ENCODE measurements at places on chromosomes 16 and 17. TPM values are rescaled to one million over a fixed set of nuclear protein-coding genes. Genes with fewer than 3 reads are reported as not detected.

DNA sequence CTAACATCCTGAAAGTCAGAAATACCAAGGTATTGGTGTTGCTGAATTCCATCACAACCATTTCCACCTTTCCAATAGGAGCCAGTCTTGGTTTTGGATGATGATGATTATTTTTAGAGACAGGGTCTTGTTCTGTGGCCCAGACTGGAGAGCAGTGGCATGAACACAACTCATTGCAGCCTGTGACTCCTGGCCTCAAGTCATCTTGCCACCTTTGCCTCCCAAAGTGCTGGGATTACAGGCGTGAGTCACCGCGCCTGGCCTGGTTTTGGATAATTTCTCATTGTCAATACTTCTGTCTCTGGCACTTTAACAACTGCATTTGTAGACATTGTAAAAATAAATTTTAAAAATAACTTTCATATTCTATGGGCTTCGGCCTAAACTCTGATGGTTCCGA, 22.6 kb downstream of the STAT5B start:
- no peak for DNase-seq
- no peak overlapping the region for H3K27ac ChIP-seq
- no peak overlapping the region for H3K4me3 ChIP-seq
- H3K27me3 ChIP-seq = no peaks in the 10 kb centered on the region
- H3K36me3 ChIP-seq = no peaks in the 10 kb centered on the region

GRCh38 chr16:73530529-73530928, 482.6 kb upstream of the ZFHX3 start:
- no peak overlapping the region for H3K4me3 ChIP-seq
- H3K36me3 ChIP-seq = no peaks in the 10 kb centered on the region
- no peaks in the 10 kb centered on the region for H3K27me3 ChIP-seq
- no peak for DNase-seq
- H3K27ac ChIP-seq = no peak overlapping the region

DNA sequence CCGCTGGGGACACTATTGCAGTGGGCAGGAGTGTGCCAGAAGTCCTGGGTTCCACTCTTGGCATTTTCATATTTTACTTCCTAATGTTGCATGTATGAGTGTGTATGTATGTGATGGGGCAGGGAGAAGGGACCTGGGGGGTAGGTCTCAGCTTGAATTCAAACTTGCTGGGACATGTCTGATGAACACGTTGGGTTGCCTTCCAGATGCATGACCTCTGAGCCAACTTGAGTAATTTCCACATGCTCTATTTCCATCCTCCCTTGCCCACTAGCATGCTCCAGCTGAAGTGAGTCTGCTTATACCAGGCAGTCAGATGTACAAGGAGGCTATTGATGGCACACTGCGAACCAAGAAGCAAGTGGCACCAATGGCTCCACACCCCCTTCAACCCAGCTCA, 32.9 kb upstream of the SRSF1 start:
- peaks cover 3% of the 10 kb centered on the region for H3K4me1 ChIP-seq
- DNase-seq = no peak
- no peak overlapping the region for H3K27ac ChIP-seq

GRCh38 chr16:15919331-15919730, 30.1 kb upstream of the ABCC1 start:
- no peak overlapping the region for H3K27ac ChIP-seq
- no peaks in the 10 kb centered on the region for H3K4me1 ChIP-seq
- H3K27me3 ChIP-seq = no peaks in the 10 kb centered on the region

DNA sequence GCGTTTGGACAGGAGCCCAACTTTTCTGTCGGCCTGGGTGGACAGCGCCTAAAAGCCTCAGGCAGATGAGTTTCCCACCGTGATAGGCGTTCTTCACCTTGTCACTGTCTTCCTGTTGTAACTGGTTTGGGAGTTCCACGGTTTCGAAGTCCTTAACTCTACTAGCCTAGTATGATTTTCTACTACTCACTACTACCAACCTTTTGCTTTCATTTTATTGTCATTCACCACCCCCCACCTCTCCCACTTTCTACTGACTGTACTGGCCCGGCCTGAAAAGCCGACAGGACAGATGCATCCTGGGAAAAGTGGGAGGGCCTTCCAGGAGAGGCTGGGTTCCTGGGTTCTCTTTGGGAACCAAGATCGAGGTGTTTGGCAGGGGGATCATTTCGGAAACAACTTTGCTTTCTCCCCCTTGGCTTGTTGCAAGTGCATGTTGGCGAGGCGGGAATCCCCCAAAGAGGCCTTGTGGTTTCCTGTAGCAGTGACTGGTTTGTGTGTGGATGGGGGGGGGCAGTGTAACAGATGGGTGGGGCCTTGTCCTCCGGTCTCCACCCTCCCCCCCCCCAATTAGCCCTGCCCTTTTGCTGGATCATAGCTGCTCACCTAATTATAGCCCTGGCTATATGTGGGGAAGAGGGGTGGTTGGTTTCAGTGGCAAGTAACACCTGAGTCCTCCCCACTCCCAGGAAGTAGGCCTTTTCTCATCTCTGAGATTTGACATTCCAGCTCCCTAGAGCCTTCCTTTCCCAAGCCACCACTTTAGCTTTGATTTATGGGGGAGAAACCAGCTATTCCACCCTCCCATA, 1.4 kb downstream of the EIF5A start:
- H3K4me1 ChIP-seq = peaks cover 17% of the 10 kb centered on the region
- H3K27me3 ChIP-seq = no peaks in the 10 kb centered on the region
- H3K36me3 ChIP-seq = peaks cover 8% of the 10 kb centered on the region
- H3K4me3 ChIP-seq = peak overlapping the region; percentile 84
- H3K27ac ChIP-seq = peak overlapping the region; percentile 95
- peak; percentile 85 for DNase-seq

DNA sequence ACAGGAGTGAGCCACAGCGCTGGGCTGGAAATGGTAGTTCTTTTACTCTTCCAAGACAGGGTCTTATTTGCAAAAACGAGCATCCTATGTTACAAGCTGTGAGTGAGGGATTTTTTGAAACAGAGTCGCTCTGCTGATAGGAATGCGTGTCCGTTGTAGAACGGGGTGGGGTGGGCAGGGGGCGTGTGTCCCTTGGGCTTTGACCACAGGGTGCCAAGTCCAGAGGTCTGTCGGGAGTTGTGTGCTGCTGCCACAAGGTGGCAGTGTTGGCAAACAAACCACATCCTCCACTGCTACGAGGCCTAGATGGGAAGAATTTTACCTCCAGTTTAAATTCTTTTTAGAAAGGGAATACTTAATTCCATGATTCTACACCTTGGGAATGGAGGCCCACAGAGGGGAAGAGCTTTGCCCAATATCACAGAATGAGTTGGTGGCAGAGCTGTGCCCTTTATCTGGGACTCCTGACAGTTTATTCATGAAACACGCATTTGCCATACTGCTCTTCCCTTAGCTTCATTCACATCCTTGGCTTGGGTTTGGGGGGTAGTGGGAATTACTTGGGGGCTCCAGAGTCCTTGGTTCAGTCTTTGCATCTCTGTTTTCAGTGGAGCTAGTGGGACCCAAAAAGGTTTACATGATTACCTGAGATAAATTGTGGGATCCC, 30.6 kb upstream of the ETV4 start:
- no peaks in the 10 kb centered on the region for H3K27me3 ChIP-seq
- no peaks in the 10 kb centered on the region for H3K4me1 ChIP-seq
- H3K36me3 ChIP-seq = no peaks in the 10 kb centered on the region

DNA sequence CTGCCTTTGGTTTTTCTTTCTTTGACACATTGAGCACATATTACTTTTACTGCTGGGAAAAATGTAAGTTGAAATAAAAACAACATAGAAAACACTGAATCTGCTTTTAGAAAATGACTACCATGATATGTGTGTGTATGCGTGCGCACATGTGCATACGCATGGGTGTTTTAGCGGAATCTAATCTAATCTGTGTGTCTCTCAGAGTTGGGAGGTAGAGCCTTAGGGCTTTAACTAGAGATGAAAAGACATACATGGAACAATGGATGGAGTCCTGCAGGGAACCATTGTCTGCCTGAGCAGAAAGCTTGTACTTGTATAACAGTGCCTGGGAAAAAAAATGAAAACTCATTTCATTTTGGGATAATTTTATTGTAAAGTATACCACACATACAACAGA, 12.4 kb downstream of the SLFN5 start:
- DNase-seq = no peak
- H3K27ac ChIP-seq = no peak overlapping the region
- H3K4me1 ChIP-seq = peaks cover 38% of the 10 kb centered on the region
- no peak overlapping the region for H3K4me3 ChIP-seq
- no peaks in the 10 kb centered on the region for H3K27me3 ChIP-seq

GRCh38 chr17:55730380-55730779, 7.7 kb upstream of the TMEM100 start:
- no peaks in the 10 kb centered on the region for H3K36me3 ChIP-seq
- no peak overlapping the region for H3K4me3 ChIP-seq
- H3K27me3 ChIP-seq = no peaks in the 10 kb centered on the region
- DNase-seq = no peak

DNA sequence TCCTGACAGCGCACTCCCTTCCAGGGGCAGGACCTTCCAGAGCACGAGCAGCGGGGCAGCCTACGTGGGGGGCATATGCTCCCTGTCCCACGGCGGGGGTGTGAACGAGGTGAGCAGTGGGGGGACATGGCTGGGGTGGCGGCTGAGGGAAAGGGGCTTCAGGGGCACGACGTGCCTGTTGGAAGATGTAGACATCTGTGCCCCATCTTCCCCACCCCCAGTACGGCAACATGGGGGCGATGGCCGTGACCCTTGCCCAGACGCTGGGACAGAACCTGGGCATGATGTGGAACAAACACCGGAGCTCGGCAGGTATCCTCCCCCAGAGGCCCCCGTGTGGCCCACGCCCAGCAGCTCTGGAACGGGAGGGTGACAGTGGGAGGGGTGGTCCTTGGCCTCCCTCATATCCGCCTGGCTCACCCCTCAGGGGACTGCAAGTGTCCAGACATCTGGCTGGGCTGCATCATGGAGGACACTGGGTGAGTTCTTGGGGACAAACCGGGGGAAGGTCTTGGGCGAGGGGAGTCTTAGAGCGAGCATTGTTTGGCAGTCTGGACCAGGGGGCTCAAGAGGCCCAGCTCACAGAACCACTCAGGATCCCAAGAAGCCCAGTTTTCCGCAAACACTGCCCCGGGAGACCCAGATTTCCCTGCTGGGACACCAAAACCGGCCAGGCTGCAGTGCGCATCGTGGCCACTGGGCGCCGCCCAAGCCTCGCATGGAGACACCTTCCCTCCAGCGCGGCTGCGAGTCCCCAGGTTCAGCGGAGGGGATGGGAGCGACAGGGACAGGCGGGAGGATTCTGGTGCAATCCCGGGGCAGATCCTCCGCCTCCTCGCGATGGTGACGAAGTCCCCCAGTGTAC, 15.7 kb downstream of the ADAM11 start:
- no peaks in the 10 kb centered on the region for H3K36me3 ChIP-seq
- H3K4me3 ChIP-seq = peak overlapping the region; percentile 75
- no peaks in the 10 kb centered on the region for H3K27me3 ChIP-seq
- H3K27ac ChIP-seq = no peak overlapping the region
- H3K4me1 ChIP-seq = peaks cover 8% of the 10 kb centered on the region

GRCh38 chr17:82231562-82232321, 2.9 kb downstream of the SLC16A3 start:
- peak; percentile 76 for DNase-seq
- H3K4me1 ChIP-seq = peaks cover 10% of the 10 kb centered on the region
- peak overlapping the region; percentile 26 for H3K4me3 ChIP-seq
- H3K36me3 ChIP-seq = no peaks in the 10 kb centered on the region
- no peaks in the 10 kb centered on the region for H3K27me3 ChIP-seq

DNA sequence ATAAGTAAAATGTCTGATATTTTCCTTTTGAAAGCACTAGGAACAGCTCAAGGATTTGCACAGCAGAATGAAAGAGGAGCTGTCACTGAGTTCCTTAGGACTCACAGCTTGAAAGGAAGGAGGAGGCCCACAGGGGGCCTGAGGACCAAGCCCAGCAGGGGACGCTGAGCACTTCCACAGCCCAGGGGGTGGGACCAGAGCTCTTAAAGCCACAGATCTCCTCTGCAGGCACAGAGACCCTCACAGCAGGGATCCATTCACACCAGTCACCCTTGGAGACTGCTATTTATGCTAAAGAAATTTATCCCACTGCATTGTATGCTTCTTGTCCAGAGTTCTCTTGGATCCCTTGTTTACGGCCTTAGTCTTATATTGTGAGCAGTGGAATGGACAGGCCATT, 253.3 kb downstream of the STX8 start:
- H3K27me3 ChIP-seq = no peaks in the 10 kb centered on the region
- no peaks in the 10 kb centered on the region for H3K4me1 ChIP-seq
- DNase-seq = no peak
- H3K36me3 ChIP-seq = no peaks in the 10 kb centered on the region
- no peak overlapping the region for H3K4me3 ChIP-seq

CIITA gene
- 39.7 TPM for total RNA-seq

OTOA gene
- not detected for total RNA-seq

PRSS36 gene
- 0.14 TPM for total RNA-seq

KRTAP17-1 gene
- total RNA-seq = not detected

PMM2 gene
- 40.2 TPM for total RNA-seq

ABCC6 gene
- total RNA-seq = 14.9 TPM

MEOX1 gene
- total RNA-seq = 0.28 TPM

GPR139 gene
- not detected for total RNA-seq
